Cortex of kidney (tissue), 1 donor: ENCODE measurements at places on chromosomes 7 and 10.

DNA sequence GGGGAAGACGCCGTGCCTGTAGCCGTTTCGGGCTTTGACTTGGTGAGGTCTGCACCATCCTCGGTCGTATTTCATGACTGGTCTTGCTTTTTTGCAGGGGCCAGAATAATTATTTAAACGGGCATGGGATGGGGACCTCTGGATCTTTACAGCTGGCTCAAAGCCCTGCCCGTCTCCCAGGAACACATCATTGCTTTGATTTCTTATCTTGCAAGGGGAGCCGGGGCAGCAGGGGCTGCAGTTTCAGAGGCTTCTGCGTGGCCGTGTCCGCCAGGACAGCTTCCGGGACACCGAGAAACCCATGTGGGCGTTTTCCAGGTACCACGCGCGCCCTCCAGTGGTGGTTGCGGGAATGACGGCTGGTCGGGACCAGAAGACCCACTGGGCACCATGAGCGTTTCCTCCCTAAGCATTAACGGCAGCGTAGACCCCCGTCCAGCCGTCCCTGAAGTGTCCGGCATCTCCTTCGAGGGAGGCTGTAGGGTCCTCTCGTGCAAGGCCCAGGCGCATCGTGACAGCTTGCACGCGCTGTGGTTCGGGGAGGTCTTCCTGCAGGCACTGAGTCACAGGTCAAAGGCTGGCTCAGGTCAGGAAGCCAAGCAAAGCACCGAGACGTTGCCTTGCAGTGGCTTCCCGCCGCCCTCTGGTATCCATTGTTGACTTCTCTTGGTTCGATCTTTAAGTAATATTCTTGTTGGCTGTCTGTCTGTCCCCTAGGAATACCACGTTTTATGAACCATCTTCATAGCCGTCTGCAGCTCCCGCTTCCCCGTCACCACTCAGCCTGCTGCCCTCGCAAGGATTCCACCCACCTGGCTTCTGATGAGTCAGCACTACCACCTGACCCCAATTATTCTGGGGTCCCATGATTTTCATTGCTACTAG is 16.2 kb upstream of the ZFAND2A start:
- DNase-seq = no peak

DNA sequence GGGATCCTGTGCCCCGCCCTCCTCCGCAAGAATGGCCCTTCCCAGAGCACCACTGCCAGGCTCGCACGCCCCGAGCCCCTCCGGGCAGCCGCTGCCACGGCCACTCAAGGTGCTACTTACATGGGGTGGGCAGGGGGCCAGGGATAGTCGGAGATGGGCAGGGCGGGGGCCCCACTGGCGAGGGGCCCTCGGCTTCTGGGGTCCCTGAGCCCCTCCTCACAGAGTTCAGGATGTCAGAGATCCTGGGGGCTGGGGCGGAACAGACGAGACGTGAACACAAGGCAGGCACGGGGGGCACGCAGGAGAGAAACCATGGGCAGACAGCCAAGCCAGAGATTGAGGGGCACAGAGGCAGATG is 25.6 kb downstream of the YKT6 start:
- DNase-seq = no peak

DNA sequence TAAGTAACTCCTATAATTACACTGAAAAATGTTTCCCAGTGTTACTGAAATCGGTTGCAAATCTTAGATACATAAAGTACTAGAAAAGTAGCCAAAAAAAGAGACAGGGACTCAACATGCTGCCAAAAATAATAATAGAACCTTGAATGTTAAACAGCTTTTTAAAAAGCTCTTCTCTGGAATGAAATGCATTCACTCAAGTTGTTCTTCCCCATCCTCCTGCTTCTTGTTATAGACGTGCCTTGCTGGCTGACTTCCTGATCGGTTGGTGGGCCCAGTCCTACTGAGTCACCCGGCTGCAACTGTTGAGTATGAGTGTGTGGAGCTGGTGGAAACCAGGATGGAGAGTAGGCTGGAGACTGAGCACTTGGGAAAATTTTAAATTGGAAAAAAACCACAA is 30.6 kb upstream of the RAPGEF5 start:
- no peak for DNase-seq

- no peak for DNase-seq
Measured at GRCh38 chr10:78805176-78805575, 263.6 kb upstream of the ZMIZ1 start.

DNA sequence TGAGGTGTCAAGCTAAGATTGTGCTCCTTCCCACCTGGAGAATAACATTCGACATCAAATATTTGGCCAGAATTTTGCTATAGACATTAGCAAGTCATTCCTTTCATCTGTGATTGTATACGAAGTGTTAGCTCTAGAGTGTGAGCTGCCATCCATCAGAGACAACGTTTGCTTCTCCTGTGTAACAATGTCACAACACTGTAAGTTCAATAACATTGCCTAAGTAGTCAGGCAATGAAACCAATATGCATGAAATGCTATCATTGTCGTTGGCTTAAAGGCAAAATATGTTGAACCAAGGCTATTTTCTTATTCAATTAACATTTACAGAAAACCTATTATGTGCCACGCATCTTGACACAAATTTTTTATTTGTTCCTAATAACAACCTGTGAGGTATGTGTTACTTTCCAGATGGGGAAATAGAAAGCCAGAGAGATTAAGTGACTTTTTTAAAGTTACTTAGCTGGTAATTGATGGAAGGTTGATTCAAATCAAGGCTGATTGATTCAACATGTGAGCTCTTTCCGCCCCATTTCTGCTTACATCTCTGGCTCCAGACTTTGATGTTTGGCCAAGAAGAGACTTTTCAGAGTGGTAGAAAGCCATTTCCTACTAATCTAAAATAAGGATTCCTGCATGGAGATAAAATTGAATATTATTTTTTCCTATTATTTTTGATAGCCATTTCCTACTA is 32.0 kb downstream of the BET1 start:
- DNase-seq = no peak

- DNase-seq = no peak
Measured at GRCh38 chr7:129630341-129630740, 18.8 kb downstream of the NRF1 start.

DNA sequence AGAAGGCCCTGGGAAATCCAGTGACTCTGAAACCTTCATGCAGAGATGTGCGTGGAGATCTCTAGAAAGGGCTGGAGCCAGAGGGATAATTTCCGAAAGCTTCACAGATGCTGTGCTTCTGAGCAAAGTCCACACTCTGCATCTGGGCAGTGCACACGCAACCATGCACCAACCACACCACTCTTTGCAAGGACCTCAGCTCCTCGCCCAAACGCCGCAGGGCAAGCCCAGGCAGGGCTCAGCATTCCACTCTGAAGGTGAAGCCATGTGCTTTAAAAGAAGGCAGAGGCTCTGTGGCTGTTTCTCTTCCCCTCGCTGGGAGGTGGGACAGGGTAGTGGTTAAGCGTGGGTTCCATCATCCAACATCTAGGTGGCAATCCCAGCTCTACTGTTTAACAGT is 48.4 kb downstream of the ASB13 start:
- no peak for DNase-seq

DNA sequence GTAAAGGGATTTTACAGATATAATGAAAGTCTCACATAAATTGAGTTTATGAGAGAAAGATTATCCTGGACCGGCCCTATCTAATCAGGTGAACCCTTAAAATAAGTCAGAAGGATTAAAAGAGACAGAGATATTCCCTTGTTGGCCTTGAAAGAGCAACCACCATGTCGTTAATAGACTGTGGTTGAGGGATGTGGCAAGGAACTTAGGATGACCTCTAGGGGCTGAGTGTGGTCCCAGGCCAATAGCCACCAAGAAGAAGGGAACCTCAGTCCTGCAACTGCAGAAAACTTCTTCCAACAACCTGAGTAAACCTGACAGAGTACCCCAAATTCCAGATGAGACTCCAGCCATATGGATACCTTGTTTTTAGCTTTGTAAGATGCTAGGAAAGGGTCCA is 121.5 kb downstream of the POLR1F start:
- DNase-seq = no peak

DNA sequence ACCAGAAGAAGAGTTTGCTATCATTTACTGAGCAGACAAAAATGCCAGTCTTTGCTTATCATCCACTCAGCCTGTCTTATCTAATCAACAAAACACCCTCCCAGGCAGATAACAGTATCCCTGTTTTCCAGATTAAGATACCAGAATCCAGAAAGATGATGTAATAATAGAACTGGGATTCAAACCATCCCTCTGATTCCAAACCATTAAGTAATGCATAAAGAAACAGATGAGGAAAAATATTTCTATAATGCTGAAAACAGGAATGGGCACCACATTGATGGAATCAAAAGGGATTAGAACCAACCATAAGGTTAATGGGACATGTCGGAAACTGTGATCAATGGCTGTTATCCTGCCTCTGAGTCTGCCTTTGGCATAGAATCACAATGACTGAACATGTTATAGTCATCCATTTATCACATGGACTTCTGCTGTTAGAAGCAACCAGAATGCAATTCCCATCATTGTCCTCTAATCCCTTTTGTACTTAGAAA is 92.1 kb upstream of the RSU1 start:
- DNase-seq = no peak

DNA sequence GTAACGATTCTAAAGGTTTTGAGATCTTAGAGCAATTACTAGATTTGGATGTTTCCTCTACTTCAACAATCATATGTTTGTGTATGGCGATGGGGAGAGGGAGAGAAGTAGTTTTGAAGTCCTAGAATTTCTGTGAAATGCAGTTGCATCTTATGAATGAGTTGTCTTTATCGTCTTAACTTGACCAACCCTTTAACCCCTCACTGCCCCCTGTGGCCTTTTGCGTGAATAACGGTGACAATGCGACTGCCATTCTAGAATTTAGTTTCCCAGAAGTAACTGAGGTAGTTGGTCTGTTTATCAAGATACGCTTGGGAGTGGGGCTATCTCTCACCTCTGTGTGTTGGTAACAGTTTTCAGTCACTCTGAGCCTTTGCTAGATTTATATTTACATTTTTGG is 204.6 kb downstream of the HDAC9 start:
- no peak for DNase-seq

GRCh38 chr7:150942001-150942590 is 36.0 kb downstream of the KCNH2 start:
- no peak for DNase-seq

DNA sequence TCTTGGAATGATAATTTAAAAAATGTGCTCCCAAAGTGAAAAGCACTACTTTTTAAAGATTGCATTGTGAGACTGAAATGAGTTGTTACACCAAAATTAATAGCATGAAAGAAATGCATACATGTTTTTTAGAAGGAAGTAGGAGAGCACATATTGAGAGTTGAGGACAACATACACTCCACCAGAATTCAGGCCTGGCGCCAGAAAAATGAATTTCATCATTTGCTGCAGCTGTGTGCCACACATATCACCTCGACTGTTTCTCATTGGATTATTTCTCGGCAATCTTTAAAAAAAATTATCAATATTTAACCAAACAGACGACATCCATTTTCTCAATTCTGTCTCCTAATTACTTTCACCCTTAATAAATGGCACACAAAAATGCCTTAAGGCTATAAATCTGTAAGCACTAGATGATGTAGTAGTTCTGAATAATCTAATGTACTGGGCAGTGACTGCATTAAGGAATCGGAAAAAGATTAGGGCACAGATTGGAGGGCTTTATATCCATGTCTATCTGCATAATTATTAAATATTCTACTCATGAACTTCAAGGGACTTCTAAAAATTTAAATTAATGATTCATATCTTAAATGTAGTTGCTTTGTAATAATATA is 590.4 kb downstream of the NXPH1 start:
- no peak for DNase-seq

GRCh38 chr7:8109196-8110022 is 140.8 kb downstream of the GLCCI1 start:
- no peak for DNase-seq

DNA sequence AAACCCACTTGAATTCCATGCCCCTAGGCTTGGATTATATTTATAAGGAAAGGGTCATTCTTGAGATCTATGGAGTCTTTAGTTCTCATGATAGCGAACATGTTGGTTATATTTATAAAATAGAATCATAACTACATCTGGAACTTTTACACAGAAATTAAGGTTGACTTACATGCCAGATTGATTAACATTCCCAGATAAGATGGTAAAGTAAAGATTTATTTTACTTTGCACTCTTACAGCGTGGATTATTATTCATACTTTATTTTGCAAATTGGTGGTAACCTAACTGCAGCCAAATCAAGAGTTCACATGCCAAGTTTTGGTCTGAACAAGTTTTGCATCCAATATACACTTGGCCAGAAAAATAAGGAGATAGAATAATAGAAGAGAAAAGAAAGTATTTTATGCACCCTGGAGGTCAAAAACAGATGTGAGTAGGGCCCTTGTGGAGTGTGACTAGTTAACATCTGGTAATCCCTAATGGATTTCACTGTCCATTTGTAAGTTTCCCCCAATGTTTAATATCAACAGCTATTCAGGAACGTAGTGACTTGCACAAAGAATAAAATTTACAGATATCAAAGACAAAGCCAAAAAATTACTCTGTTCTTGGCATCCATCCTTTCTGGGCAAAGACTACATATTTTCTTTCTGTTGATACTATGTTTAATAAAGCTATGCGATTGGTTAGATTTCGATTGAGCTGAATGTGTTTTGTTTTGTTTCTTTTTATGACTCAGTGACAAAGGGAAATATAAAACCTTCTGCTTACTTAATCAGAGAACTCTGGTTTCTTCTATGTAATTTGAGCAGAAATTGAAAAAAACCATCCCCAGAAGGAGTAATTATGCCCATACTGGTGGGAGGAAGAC is 10.1 kb upstream of the TMEM26 start:
- DNase-seq = no peak

GRCh38 chr10:79355420-79356017 is 8.2 kb downstream of the PPIF start:
- DNase-seq = no peak

GRCh38 chr7:134724606-134725005 is 54.8 kb upstream of the CALD1 start:
- DNase-seq = no peak

GRCh38 chr7:148914208-148914777 is 30.2 kb upstream of the EZH2 start:
- DNase-seq = no peak

DNA sequence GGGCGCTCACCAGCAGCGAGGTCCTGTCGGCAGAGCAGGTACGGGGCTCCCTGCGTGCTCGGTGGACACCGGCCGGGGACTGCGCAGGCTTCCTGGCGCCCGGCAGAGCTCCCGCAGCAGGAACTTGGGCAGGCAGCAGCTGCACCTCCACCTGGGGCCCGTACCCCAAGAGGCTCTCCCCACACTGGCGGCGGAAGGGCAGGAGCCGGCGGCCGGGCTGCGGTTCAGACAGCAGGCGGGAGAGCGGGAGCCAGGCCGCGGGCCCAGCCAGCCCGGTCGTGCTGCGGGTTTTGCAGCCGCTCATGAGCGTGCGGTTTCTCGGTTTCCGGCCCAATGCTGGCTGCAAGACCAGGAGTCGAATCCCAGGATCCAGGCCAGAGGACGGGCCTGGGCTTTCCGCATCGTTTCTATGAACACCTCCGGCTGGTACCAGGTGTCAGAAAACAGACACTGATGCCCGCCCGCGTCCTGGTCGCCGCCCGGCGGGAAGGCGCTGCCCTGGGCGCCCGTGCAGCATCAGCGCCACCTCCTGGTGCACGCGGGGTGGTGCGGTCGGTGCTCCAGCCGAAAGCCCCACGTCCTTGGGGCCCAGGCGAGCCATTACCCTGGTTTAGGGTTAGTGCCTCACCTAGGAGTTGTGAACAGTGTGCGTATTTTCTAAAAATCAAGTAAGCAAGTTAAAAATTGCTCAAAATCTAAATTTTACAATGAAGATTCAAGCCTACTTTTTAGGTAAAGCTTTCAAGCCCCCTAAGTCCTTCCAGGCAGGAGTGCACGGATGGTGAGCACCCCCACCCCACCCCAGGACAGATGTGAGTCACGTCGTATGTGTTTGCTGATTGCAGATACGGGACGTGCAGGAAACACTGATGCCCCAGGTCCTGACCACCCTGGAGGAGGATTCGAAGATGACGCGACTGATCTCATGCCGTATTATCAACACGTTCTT is 47.4 kb upstream of the PRKAR1B start:
- no peak for DNase-seq
